ENCODE measurements at places on chromosomes 4 and X.

DNA sequence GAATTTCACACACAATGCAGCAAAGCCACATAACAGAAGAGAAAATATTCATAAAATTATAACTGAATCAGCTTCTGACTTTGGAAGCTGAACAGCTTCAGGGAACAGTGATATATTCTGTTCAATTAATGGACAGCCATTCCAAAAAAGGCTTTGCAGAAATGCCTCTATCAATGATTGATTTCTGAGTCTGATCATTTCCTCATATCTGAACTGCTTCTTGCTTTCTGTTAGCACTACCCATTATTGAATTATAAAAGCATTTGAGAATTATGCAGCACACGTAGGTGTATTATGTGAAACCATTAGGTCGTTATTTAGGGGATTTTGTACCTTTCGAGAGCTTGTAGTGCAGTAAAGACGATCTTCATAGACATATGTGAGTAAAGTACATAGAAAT is 159.6 kb downstream of the STIM2 start:
- no peak for DNase-seq

DNA sequence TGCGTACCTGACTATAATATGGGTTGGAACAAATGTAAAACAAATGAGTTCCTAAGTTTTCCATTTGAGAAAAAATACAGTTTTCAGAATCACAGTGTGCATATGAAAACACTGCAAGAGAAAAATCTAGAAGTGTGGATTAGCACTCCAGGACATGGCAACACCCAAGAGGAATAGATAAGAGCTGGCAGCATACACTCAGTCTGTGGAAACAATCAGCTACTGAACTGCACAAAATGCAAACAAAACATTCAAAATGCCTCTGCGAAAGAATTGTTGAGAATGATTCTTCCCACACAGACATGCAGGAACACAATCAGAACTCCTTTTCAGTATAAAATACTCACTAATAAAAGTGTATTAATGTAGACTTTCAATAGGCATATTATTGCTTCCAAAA is 39.9 kb downstream of the ATP8A1 start:
- no peak for DNase-seq

DNA sequence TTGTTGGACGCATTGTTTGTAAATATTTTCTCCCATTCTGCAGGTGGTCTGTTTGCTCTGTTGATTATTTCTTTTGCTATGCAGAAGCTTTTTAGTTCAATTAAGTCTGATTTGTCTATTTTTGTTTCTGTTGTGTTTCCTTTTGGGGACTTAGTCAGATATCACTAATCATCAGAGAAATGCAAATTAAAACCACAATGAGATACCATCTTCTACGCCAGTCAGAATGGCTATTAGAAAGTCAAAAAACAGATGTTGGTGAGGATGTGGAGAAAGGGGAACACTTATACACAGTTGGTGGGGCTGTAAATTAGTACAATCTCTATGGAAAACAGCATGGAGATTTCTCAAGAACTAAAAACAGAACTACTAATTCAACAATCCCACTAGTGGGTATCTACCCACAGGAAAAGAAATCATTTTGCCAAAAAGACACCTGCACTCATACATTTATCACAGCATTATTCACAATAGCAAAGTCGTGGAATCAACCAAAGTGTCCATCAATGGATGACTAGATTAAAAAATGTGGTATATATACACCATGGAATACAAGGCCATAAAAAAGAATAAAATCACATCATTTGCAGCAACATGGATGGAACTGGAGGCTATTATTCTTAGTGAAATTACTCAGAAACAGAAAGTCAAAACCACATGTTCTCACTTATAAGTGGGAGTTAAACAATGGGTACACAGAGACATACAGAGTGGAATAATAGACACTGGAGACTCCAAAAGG is 8.1 kb downstream of the COQ2 start:
- DNase-seq: no peak

GRCh38 chr4:37243051-37243450 is 1.5 kb upstream of the NWD2 start:
- no peak for DNase-seq

DNA sequence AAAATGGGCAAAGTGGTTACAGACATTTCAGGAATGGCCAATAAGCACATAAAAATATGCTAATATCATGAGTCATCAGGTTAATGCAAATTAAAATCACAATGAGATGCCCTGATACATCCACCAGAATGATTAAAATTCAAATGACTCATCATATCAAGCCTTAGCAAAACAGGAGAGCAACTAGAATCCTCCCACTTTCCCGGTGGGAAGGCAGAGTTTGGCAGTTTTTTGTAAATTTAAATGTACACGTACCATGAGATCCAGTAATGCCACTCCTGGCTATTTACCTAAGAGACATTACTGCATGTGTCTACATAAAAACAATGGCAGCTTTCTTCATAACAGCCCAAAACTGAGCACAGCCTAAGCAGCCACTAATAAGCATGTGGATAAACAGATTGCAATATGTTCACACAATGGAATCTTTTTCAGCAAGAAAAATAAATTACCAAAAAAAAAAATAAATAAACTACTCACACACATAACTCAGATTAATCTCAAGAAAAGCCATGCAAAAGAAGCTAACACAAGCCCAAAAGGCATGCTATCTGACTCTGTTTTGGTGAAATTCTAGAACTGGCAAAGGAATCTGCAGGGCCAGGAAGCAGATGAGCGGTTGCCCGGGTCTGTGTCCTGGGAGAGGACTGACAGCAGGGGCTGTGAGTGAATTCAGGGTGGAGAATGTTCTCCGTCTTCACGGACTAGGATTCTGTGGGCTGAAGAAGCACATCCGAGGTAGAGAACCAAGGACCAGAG is 48.8 kb downstream of the AFAP1 start:
- no peak for DNase-seq

DNA sequence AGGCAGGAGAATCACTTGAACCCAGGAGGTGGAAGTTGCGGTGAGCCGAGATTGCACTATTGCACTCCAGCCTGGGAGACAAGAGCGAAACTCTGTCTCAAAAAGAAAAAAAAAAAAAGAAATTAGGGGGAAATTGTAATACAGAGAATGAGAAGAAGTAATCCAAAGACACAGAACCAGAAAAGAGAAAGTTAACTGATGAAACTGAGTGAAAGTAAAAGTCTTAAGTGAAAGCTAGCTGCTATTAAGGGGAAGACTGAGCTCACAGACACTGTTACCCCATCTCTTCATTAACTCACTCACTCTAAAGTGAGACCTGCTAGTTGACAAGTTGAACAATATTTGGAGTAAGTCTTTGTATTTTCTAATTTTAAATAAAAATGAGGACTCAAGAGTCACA is 763.0 kb upstream of the PCDH10 start:
- DNase-seq: no peak

GRCh38 chrX:129700536-129700935 is 38.2 kb upstream of the XPNPEP2 start:
- no peak for DNase-seq

DNA sequence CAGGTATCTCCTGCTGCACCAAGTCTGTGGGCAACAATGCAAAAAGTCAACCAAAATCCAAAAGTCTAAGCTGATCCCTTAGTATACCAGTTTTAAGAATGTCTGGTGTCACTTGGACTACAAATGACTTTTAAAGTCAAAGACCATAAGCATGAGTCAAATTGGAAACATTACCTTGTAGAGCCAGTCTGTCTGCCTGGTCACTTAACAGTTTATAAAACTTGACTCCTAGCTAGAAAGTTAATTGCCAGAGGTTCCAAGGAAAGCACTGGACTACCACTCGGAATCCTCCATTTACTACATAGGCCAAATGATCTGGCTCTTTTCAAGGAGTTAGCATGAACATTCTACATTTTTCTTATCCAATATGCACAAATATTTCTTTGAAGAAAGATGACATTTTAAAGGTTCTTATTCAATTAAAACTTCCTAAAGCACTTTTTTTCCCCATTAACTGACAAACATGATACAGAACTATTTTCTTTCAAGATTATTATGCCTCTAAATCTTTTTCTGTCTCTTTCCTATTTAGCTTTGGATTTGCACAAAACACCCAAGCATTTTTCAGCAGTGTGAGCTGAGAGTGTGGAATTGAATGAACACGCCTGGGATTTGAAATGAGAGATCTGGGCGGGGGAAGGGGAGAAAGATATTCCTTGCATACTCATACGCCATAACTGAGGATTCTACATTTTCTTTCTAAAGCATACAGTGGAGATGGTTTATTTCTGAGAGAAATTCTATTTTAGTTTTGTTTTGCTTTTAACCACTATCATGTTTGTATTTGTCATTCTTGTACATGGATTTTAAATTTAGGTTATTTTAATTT is 188.4 kb downstream of the SHROOM3 start:
- DNase-seq: no peak

- no peak for DNase-seq
Observed at GRCh38 chr4:168695288-168695687, 198.4 kb downstream of the PALLD start.

- no peak for DNase-seq
Observed at GRCh38 chr4:3317656-3318211, 24.9 kb downstream of the RGS12 start.

DNA sequence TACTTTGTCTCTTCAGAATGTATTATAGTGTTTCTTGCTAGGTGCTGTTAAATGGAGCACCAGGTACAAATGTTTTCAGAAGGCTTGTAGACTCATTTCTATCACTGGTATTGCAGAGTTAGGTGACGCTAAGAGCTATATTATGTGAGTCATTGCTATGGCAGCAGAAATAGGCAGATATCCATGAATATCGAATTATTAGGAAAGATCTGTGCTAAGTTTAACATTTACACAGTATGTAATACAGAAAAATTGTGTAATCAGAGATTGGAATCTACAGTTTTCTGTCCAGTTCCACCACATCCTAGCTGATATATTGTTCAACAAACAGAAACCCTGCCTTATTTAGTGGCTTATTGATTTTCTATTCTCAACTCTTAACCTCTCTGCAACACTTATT is 1025.5 kb downstream of the STIM2 start:
- DNase-seq: no peak

DNA sequence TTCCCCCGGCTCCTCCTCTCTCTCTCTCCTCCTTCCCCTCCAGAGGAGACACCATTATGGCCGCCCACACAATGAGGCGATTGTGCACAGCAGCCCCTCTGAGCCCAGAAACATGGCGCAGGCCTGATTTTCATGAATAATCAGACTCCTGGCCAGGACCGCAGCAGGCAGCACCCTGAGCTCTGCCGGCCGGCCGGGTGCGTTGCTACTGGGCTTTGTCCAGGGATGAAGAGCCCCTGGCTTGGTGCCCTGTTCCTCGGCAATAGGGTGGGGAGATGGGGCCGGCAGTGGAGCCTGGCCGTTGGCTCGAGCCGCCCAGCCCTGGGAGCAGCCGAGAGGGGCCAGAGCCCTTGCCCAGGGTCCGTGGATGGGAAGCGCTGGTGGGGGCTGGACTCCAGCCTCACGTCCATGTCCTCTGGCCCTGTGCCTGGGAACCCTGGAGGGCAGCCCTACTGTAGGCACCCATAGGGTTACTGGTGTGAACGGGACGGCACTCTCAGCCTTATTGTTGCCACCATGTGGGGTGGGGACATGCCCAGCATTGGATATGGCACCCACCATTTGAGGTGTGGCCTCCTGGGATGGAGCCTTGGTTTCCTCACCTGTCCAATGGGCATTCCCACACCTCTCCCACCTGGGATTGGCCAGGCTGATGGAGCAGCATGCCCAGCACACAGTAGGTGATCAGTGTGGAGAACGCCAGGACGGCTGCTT is 103.0 kb downstream of the SORCS2 start:
- DNase-seq: no peak

DNA sequence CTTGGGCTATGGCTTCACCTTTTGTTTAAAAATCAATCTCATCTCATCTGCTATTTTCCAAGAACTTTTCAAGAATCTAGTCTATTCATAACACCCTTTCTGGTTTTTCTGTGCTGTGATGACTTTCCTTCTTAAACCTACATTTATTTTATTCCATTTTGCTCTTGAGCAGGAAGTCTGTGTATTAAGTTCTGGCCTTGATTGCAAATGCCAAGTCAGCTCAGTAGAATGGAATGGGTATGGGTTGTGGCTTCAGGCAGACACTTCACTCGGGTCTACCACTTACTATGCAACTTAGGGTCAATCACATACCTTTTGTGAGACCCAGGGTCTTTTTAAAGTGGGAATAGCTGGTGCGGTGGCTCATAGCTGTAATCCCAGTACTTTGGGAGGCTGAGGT is 522.3 kb downstream of the TRIML1 start:
- DNase-seq: no peak

DNA sequence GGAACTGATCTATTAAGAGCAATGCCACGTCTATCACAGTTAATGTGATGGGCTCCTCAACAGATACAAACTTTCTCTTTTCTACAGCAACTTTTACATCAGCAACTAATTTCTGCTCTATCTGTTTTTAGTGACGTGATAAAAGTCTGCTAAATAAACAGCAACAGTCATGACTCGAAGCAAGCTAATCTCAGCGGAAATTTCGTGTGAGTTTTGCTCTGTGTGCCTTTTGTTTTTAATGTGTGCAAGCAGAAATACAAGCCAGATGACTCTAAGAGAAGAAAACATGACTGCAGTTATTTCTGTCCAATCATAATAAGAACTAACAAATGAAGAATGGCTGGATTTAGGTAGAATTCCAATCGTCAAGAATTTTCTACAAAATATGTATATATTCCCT is 214.3 kb downstream of the LDB2 start:
- DNase-seq: no peak

DNA sequence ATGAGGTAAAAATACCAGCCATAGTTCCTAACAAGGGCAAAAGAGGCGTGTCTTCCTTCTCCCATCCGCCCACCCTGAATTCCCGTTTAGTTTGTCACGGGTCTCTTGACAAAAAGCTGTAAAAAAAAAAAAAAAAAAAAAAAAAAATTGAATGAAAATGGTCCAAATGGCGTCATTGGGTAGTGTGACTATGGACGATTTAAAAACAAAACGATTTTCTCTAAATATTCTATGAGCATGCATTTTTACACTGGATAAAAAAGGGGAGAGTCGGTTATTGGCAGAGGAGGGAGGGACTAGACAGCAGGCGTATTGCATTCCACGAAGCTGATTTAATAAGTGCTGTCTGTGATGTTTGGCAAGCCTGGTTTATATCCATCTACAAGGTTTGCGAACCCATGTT is at the start of gene FAM133A:
FAM133A (plus strand) TSS at position 338 of the 403 bp plus-strand sequence. CDS start 35,214 bp downstream, outside the sequence.
- DNase-seq: no peak

DNA sequence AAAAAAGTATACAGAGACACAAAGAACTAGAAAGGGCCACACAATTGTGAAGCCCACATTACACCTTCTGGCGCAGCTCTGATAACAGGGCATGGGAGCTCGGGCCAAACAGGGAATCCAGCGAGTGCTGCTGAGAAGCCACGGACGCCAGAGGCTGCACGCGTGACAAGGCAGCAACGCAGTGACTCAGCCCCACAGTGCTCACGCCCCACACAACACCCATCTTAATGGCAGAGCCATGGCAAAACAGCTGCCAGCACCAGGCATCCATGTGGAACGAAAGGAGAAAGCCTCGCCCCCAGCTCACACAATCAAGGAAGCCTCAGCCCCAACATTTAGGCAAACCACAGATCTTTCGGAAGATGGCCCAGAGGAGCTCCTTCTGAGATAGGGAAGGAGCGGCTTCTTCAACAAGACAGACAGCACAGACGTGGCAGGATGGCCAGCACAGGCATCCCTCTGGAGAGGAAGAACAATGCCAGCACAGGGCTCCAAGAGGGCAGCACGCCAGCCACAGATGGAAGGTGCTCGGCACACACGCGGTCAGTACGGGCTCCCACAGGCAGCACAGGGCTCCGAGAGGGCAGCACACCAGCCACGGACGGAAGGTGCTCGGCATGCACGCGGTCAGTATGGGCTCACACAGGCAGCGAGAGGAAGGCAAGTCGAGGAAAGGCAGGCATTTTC is 33.1 kb downstream of the GAK start:
- DNase-seq: no peak

GRCh38 chrX:153649178-153649914 is 2.3 kb downstream of the DUSP9 start:
- peak; percentile 80 for DNase-seq

- no peak for DNase-seq
Observed at GRCh38 chr4:184838249-184839074, 12.7 kb upstream of the ACSL1 start.

All from GM10248 (cell line).